Activated CD8-positive, alpha-beta memory T cell treated with anti-CD3 and anti-CD28 coated beads, Interleukin-2, amount 50 U/mL, for 4 hours (primary cell): ENCODE measurements at places on chromosomes 7 and 10.

DNA sequence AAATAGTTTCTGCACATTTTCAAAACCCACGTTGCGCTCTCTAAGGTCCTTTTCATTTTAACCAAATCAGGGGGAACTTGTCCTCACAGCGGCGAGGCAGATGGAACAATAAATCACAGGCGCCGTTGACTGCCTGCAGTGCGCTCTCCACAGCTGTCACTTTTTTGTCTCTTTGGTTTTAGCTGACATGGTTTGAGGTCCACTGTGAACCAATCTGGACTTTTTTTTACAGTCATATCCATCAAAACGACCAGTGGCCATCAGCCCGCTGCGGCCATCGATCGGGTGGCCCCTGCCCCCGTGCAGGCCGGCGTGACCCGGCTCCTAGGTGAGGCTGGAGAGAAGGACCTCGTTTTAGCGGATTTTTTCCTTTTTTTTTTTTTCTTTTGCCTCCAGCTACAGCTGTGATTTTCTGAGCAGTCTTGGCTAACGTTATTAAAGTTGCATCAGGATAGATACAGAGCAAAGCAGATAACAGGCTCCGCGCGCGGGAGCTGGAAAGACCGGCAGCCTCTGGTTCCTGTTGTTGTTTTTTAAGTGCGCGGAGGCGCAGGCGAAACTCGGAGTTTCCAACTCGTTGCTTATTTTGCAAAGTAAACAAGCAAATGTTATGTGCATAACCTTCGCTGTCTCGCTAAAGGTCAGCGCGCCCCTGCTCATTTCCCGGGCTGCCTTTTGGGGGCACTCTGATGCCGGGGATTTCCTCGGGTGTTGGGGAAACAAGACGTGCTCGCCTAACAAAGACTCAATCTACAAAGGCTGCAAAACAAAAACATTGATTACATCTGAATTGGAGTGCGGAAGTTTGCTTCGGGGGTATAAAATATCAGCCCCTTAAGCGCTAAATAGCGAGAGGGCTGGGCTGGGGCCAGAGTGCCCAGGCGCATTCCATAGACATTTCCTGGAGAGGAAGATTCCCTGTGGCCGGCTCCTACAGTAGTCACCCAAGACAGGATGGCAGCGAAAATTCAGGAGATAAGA is 414.8 kb upstream of the MKI67 start:
- DNase-seq = no peak

DNA sequence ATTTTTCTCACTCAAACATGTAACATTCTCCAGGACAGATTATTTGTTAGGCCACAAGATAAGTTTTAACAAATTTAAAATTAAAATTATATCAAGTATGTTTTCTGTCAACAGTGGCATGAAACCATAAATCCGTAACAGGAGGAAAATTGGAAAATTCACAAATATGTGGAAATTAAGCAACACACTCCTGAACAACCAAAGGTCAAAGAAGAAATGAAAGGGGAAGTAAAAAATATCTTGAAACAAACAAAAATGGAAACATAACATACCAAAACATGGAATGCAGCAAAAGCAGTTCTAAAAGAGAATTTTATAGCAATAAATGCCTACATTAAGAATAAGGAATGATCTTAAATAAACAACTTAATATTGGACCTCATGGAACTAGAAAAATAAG is 147.3 kb downstream of the ZEB1 start:
- no peak for DNase-seq

DNA sequence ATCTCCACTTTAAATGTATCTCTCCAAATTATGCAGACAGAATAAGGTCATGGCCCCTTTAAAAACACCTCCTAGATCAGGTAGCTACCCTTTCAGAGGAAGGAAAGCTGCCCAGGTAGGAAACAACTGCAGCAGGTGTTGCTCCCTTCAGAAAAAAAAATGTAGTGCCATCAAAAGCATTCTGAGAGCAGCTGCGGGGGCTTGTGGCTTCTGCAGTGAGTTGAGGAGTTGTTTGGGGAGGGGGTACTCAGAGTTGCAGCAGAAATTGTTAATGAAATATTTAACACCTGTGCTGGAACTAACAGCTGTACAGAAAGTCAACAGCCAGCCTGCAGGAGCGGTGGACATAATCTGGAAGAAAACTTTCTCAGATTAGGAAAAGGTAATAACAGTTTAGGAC is 24.0 kb downstream of the CDHR3 start:
- no peak for DNase-seq

GRCh38 chr7:44081266-44081748 is 1.0 kb downstream of the POLM start:
- DNase-seq = no peak

DNA sequence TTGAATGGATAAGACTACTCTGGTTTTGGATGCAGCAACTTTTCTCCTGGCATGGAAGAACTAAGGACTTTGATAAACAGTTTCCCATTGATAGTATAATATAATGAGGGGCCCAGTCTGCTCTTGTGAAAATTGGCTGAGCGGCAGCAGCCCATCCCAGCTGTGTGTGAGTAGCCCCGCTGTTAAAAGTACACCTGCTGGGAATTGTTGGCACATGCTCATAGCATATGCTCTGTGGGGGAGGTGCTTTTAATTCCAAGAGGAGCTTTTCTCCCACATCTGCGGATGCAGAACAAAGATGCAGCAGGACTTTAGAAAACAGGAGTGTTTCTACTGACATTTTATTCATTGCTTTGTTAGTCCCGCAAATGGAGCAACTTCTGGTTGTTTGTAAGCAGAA is 19.0 kb downstream of the SRI start:
- no peak for DNase-seq

- DNase-seq = no peak
Observed at GRCh38 chr7:131011432-131011742, 277.4 kb upstream of the KLF14 start.

GRCh38 chr10:49762566-49762877 is 399 bp upstream of the OGDHL start:
- DNase-seq = no peak

- no peak for DNase-seq
Observed at GRCh38 chr7:31099451-31100444, 47.6 kb downstream of the ADCYAP1R1 start.

- no peak for DNase-seq
Observed at GRCh38 chr7:69419934-69420333, 178.3 kb upstream of the AUTS2 start.

DNA sequence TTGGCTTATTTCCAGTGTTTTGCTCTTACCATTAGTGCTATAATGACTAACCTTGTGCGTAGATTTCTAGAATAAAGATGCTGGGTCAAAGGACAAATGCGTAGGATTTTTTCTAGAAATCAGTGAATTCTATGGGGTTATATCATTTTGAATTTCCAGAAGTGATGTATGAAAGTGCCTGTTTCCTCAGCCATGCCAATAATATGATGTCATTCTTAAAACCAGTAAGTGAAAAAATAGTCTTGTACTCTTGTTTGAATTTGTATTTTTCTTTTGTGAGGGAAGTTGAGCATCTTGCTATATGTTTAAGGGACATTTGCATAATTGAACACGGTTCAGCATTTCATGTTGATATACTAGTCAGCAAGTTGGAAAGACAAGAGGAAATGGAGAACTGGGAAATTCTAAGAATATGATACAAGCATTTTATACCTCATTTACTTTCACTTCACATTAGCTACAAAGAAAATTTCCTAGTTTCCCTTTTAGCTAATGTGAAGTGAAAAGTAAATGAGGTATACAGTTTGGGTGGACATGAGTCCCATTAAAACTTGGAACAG is 3.8 kb upstream of the DNAH11 start:
- DNase-seq = no peak

GRCh38 chr10:120962756-120963593 is 111.8 kb downstream of the WDR11 start:
- no peak for DNase-seq

DNA sequence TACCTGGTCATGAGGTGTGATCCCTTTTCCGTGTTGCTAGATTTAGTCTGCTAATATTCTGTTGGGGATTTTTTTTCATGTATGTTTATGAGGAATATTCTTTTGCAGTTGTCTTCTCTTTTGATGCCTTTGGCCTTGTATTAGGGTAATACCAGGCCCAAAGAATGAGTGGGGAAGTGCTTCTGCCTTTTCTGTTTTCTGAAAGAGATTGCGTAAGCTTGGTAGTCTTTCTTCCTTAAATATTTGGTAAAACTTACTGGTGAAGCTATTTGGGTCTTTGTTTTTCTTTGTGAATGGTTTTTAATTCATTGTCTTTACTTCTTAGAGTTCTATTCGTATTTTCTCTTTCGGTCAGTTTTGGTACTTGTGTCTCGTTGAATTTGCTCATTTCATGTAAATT is 51.1 kb downstream of the SHH start:
- no peak for DNase-seq

- DNase-seq = no peak
Observed at GRCh38 chr10:113381981-113382509, 170.8 kb upstream of the HABP2 start.

GRCh38 chr7:84157171-84157570 is 37.4 kb downstream of the SEMA3A start:
- DNase-seq = no peak

DNA sequence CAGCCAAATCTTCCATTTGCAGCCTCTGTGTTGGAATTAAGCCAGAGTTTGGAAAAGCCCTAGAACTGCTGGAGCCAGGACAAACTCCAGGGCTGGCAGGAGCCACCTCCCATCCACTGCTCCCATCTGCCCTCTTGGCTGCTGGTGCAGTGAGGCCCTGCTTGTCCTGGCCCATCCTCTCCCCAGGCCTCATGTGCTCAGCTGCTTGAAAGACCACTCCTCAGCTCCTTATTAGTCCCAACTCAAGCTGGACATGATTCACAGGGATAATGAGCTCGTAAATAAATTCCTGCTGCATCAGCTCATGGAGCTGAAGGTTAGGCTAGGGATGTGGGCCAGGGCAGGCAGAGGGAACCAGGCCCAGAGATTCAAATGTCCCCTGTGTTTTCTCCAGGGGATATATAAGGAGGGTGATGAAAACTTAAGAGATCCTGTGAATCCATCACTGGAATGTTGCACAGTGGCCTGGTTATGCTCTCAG is 282.8 kb downstream of the RPS24 start:
- DNase-seq = no peak

DNA sequence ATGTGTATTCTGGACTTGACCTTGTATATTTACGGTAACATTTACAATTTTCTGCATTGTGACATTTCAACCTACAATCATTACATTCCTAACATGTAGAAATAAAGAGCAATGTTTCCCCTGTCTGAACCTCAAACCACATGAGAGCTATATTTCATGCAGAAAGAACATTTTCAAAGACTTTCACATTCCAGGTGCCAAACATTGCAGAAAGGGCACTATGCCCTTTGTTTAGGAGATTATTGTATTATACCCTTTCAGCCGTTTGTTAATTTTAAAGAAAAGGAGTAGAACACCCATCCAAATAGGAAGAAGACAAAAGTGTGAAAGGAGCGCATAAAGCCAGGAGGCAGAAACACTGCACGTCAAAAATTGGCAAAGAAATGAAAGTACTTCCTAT is 260.4 kb downstream of the RELN start:
- no peak for DNase-seq

- no peak for DNase-seq
Observed at GRCh38 chr7:130882396-130882795, 148.4 kb upstream of the KLF14 start.

- DNase-seq = no peak
Observed at GRCh38 chr10:123568751-123569150, 97.4 kb upstream of the GPR26 start.

- DNase-seq = no peak
Observed at GRCh38 chr10:17652585-17652984, 8.6 kb downstream of the STAM start.

DNA sequence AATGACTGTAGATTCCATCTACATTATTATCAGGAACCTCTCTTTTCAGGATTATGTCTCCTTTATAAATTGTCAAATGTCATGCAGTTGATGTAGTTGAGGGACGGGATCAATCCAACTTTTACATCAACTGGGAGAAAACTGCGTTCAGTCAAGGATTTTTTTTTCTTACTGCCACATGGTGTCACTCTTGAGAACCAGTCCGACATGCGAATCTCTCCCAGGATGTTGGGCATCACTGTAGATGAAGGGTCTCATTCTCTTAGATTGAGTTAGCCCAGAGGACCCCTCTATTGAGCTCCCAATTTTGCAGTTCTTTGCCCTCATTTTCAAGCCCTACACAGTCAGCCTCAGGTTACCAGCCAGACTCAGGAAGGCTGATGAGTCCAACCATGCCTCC is 120.3 kb upstream of the PTPRZ1 start:
- DNase-seq = no peak

DNA sequence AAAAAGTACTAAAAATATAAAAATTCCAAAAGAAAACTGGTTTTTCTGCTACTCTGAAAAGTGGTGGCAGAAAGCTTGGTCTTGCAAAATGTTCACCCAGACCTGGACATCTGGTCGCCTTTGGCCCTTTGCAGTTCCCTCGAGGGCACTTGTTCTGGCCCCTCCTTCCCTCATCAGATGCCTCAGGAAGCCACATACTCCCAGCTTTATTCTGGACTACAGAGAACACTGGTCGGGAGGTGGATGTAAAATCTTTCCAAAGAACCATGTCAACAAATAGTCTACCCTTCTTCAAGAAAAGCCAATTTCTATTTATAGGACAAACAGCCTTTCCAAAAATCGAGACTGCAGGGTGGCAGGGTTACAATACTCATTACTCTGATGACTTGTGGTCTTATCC is 726.1 kb downstream of the TNS3 start:
- DNase-seq = no peak

GRCh38 chr7:129376076-129376777 is 58.0 kb upstream of the STRIP2 start:
- peak; percentile 33 for DNase-seq

- DNase-seq = no peak
Observed at GRCh38 chr10:26446258-26446657, 8.1 kb downstream of the APBB1IP start.

GRCh38 chr10:72245949-72246525 is 27.7 kb upstream of the DDIT4 start:
- no peak for DNase-seq

DNA sequence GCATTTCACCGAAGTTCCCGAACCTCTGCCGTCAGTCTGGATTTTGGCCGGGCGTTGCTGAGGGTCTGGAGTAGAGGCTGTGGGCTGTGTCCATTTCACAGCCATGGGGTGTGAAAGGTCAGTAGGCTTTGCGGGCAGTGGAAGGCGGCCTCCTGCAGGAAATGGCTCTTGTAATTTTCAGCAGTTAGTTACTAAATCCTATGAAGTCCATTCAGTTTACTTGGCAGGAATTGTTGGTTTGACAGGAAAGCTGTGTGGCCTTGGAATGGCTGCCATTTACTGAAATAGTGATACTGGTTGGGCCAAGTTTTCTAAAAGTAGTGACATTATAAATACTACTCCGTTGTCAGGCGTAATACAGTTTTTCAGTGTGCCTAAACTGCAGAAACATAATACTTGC is 303.7 kb downstream of the CCDC3 start:
- DNase-seq = no peak

- no peak for DNase-seq
Observed at GRCh38 chr10:89755374-89755773, 54.0 kb downstream of the KIF20B start.
